SK-N-SH treated with all-trans-retinoic acid at 6 μM for 48 hours (cell line): ENCODE measurements at places on chromosomes 7 and 10.
A peak's percentile ranks its signal among the peaks of the same experiment; 100 is the strongest.

- ATAC-seq: peak; percentile 64
Observed at GRCh38 chr10:104445359-104445758, 91.7 kb downstream of the CFAP58 start.

GRCh38 chr7:35617041-35617440, 77.9 kb downstream of the HERPUD2 start:
- no peak; the same call in 1 of the 3 replicates for ATAC-seq

- ATAC-seq: peak; percentile 89
Observed at GRCh38 chr7:155380221-155380861, 77.6 kb upstream of the EN2 start.

- no peak for ATAC-seq
Observed at GRCh38 chr7:44206008-44206407, 5.2 kb downstream of the YKT6 start.

- no peak for ATAC-seq
Observed at GRCh38 chr7:106729720-106730385, 68.9 kb upstream of the CCDC71L start.

DNA sequence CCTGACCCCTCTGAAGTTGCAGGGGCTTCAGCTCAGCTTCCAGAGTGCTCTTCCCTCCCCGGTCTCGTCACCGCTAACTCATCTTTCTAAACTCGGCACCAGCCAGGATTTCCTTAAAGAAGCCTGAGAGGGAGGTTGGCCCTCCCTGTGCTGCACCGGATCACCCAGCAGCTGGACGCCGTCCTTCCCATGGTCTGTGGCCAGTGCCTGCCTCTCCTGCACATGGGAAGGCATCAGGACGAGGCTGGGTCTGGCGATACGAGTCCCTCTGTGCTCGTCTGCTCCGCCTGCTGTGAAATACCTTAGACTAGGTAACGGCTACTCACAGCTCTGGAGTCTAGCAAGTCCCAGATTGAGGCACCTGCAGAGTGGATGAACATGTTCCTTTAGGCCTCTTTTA, 179.1 kb downstream of the ZMYND11 start:
- no peak for ATAC-seq

DNA sequence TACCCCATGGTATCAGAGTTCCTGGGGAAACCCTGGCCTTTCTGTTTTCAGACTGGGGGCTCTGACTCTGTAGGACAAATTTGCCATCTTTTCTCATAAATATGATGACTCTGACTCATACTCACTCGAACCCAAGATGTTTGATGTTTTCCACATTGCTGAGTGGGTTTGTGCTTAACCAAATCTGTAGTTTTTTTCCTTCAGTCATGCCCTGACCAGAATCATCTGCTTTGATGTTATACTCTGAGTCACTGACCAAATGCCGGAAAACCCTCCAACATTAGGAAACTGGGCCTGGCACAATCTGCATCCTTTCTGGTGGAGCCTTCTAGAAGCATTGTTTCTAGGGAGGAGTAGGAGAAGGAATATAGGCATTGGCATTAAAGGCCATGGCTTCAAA, 118.7 kb downstream of the C10orf105 start:
- peak; percentile 83 for ATAC-seq

DNA sequence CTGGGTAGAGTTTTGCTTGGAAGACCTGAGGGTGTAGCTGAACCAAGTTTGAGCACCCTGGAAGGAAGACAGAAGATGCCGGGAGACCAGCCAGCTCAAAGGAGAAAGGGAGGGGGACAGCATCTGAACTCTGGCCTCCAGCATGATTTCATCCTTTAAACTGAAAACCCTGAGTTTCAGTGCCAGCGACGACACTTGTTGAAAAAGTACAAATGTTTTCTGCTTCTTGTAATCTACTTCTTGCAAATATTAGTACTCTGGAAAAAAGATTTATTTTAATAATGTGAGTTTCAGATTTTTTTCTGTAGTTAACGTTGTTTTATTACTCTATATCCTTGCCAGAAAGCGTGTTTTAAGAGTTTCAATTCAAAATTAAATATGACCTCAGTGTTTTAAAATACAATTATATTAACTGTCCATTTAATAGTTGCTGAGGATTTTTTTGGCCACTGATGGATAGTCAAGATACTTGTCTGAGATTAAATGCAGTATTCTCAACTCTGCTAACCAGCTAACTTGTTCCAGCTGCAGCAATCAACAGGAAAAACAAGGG, 227.7 kb downstream of the MGMT start:
- ATAC-seq: no peak

GRCh38 chr7:130444751-130445407, 4.1 kb upstream of the CEP41 start:
- no peak for ATAC-seq

DNA sequence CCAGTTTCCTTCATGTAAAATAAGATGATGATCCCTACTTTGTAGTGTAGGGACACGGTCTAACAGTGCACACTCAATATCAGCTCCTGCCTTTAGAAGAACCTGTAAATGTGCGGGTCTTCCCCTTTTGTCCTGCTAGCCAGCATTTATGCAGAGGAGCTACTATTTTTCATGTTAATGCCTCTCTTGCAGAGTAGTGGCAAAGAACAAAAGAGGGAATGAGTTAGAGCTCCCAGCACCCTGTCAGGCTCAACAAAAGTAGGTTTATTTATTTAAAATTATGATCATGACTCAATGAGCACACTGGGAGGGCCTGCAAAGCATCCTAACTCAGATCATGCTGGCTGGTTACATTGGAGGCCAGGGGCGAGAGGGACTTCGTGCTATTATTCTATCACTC, 414.5 kb upstream of the COBL start:
- no peak for ATAC-seq

GRCh38 chr10:23337616-23338015, 7.0 kb downstream of the C10orf67 start:
- ATAC-seq: no peak

- ATAC-seq: no peak
Observed at GRCh38 chr7:158804335-158804734, 25.0 kb downstream of the ESYT2 start.

- ATAC-seq: no peak
Observed at GRCh38 chr10:127417686-127418401, 131.3 kb upstream of the NPS start.

DNA sequence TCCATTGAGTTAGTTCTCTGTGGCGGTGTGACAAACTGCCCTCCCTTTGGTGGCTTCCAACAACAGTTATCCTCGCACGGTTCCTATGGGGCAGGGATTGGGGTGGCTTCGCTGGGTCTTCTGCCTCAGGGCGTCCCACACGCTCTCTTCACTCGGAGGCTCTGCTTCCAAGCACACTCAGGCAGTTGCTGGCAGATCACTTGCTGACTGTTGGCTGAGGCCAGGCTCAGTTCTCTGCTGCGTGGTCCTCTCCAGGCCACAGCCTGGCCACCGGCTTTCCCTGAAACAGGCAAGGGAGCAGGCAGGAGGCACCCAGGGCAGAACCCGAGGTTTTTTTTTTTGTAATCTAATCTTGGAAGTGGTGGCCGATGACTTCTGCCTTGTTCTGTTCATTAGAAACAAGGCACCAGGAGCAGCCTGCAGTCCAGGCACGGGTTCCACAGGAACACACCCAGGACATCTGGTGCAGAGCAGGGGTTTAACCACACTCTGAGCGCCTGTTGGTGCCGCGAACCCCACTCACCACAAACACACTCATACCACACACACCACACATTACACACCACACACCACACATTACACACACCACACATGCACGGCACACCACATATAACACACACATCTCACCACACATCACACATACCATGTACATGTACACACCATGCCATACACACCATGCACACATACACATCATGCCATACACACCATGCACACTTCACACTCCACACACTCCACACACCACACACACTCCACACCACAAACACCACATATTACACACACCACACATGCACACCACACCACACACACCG, 112.2 kb downstream of the PTPN20 start:
- no peak for ATAC-seq

GRCh38 chr10:96720422-96721206, at the start of gene PIK3AP1:
Gene PIK3AP1, minus strand, starts transcription at chr10:96720514. Its CDS starts 120 bp downstream, at chr10:96720394.
- ATAC-seq: peak; percentile 72

DNA sequence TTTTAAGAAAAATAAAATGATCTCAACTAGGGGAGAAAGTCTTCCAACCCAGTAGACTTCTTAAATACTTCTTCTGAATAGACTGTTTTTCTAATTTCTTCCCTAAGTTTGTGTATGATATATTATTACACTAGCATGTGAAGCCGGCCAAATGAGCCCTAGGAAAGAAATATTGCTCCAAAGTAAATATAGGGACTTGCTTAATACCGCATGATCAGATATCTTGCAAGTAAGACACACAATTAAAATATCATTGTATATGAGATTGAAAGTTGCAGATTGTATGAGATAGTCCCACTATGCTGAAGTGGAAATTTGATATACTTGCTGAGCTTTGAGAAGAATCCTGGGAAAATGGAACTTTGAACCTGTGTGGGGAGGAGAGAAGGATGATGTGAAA, 225.7 kb downstream of the BAMBI start:
- no peak for ATAC-seq

DNA sequence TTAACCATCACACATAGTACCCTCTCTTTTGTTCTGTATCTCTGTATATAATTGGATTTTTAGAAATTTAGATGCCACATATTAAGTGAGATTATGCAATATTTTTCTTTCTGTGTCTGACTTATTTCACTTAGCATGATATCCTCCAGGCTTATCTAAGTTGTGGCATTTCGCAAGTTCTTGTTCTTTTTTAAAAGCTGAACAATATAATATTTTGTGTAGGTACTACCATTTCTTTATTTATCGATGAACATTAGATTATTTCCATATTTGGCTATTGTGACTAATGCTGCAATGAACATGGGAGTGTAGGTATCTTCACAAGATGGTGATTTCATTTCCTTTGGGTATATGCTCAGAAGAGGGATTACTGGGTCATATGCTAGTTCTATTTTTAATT, 295.0 kb downstream of the SUGCT start:
- no peak for ATAC-seq

DNA sequence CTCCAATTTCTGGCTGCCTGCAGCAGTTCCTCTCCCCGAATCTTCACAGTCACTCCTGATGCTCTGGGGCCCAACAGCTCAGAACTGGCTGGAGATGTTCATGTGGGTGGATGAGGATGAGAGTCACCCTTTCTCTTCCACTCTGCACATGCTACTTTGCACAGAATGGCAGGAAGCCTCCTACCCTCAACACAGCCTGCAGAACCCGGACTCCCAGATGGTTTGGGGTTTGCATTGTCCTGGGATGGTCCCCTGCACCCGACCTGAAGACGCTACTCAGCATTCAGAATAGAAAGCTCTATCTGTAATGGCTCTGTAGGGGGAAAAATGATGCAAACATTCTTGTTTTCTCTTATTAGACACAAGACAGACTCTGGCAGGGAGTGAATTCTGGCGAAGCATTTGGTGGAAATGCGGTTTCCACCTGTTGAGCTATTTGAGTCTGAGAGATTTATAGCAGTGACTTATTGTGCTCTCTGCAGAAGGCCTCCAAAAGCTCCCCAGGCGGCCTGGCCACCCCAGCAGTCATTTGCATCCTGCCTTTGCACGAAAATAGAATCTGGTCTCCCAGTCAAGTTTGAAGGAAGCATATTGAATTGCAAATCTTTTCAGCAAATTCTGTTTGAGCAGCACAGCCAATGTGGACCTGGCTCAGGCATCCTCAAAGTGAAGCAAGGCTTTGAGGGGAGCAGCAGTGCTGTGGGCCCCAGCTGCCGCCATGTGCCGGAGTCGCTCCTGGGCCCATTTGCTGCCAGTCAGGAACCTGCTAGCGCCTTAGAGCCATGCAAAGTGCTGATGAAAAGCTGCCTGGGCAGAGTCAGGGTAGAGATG, 309.3 kb downstream of the TCERG1L start:
- ATAC-seq: no peak

DNA sequence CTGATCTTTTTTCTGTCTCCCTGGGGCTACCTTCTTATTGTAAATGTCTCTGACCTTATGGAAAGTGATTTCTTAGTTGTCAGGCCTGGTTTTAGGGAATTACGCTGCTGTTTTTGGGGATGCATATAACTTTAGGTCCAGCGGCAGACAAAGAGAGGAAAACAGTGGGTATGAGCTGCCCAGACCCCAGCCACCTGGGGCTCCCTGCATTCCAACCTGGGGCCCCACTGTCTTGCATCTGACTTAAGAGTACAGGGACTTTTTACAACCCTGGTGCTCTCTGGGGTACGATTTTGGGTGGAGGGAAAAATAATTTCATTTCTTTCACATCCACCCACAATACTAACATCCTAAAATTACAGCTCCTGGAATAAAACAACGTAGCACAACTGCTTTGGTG, 119.4 kb downstream of the PRPF18 start:
- ATAC-seq: no peak

- no peak for ATAC-seq
Observed at GRCh38 chr7:157849341-157849596, 512.5 kb downstream of the DNAJB6 start.

DNA sequence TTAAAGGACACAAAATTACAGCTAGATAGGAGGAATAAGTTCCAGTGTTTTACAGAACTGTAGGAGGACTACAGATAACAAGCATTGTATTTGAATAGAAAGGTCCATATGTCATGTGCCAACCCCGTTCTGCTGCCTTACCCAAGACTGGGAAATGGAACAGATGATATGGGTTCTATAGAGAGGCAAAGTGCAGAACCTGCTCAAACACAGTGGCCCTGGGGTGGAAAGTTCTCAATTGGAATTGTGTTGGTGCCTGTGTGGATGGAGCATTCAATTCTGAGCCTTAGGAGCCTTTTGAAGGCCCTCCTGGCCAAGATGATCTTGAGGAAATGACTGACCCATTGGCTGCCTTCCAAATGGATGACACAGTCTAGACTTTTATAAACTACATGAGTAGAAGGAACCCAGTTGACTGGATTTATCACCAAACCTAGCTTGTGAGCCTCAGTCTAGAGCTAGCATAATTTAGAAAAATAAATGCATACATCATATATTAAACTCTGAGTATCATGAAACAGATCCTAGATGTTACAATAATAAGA, 4.1 kb upstream of the PRSS1 start:
- no peak for ATAC-seq

- ATAC-seq: peak; percentile 59
Observed at GRCh38 chr10:69728335-69728870, 73.3 kb upstream of the COL13A1 start.

- ATAC-seq: peak; percentile 83
Observed at GRCh38 chr10:71880425-71881306, 29.6 kb upstream of the PSAP start.

- ATAC-seq: peak; percentile 95
Observed at GRCh38 chr7:84665339-84665738, 470.8 kb upstream of the SEMA3A start.

- ATAC-seq: no peak
Observed at GRCh38 chr7:145643981-145644380, 472.6 kb upstream of the CNTNAP2 start.
